ENCODE measurements at places on chromosomes 12 and 14.

GRCh38 chr14:75295061-75295461 lies 16.4 kb downstream of the FOS start:
- DNase-seq, result peak; percentile 47

- no peak for DNase-seq
Measured at GRCh38 chr12:87678453-87678852, 350.7 kb downstream of the C12orf50 start.

GRCh38 chr12:28893856-28894255 lies 255.2 kb upstream of the FAR2 start:
- DNase-seq, result no peak

GRCh38 chr12:49332891-49333371 lies 4.1 kb downstream of the C1QL4 start:
- no peak for DNase-seq

DNA sequence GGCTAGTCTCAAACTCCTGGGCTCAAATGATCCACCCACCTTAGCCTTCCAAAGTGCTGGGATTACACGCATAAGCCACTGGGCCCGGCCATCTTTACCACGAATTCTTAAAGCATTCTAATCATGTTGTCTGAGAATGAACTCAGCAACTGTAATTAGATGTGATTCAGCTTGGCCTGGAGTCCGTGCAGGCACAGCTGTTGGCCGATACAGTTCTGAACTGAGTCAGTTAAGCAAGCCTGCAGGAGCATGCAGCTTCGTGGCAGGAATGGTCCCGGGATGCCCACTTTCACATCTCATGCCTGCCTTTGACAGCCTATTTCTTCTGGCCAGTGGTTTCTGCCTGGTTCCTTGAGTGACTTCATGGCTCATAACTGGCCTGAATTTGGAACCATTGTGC lies 194.1 kb downstream of the ANO6 start:
- DNase-seq, result no peak

- DNase-seq, result peak; percentile 47
Measured at GRCh38 chr14:106372870-106373652, 846.7 kb downstream of the TMEM121 start.

GRCh38 chr12:42420395-42420794 lies 94.4 kb downstream of the PPHLN1 start:
- peak; percentile 67 for DNase-seq

DNA sequence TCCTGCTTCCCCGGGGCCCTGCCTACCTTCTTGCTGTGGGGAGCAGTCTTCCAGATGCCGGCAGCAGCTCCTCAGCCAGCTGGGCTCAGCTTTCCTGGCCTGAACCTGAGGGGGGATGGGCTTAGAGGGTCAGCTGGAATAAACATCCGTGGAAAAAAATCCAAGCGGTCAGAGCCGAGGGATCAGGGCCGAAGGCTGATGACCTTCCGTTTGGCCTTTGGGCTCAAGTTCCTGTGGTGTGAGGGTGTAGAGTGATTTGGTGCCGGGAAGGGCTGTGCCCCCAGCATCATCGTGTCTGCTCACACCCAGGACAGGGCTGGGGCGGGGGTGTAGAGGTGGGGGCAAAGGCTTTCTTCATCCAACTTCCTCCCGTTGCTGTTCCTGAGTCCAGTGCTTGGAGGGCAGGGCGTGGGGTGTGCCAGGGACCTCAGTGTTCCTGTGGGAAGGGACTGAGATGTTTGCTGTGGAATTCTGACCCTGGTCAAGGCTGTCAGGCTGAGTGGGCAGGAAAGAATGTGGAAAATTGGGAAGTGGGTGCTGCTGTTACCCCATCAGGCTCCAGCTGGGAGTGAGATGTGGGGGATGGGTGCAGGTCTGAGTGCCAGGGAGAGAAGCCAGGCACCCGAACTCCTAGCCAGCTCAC lies 2.6 kb downstream of the SMIM41 start:
- DNase-seq, result no peak

Measured in OCI-M1 (cell line).